Bronchial smooth muscle cell (primary cell): ENCODE measurements at places on chromosomes 4 and X. TPM values are rescaled to one million over a fixed set of nuclear protein-coding genes. Genes with fewer than 3 reads are reported as not detected.

GK2 gene
- not detected in 2 replicates for total RNA-seq

CITED1 gene
- not detected in 2 replicates for total RNA-seq

MGARP gene
- total RNA-seq = 4.0 and 10.1 TPM in 2 replicates

GLRB gene
- 1.7 and 3.2 TPM in 2 replicates for total RNA-seq

LRIT3 gene
- under 0.01 TPM in 2 replicates for total RNA-seq

DCAF8L1 gene
- total RNA-seq = not detected in 2 replicates

PRDM5 gene
- total RNA-seq = 14.5 and 15.4 TPM in 2 replicates

AADAT gene
- total RNA-seq = 2.0 and 2.1 TPM in 2 replicates

NIPAL1 gene
- total RNA-seq = not detected in 2 replicates

MBNL3 gene
- 1.4 and 1.9 TPM in 2 replicates for total RNA-seq

FOXR2 gene
- not detected in 2 replicates for total RNA-seq

UGT2B15 gene
- total RNA-seq = not detected in 2 replicates

PAGE2B gene
- total RNA-seq = not detected in 2 replicates

CXorf49 gene
- total RNA-seq = not detected in 2 replicates

HS6ST2 gene
- total RNA-seq = not detected in 2 replicates

RS1 gene
- total RNA-seq = not detected in 2 replicates

NOX1 gene
- total RNA-seq = 0.17 TPM in 1 of 2 replicates, not detected in the other

IL2 gene
- not detected in 2 replicates for total RNA-seq

DCAF8L2 gene
- not detected in 2 replicates for total RNA-seq

EPHA5 gene
- total RNA-seq = 0.52 and 0.79 TPM in 2 replicates

TCEAL5 gene
- not detected in 2 replicates for total RNA-seq

TXK gene
- total RNA-seq = 0.16 TPM in 1 of 2 replicates, not detected in the other

HERC5 gene
- 1.9 and 5.6 TPM in 2 replicates for total RNA-seq

NAP1L2 gene
- 2.5 and 3.5 TPM in 2 replicates for total RNA-seq

MSANTD1 gene
- total RNA-seq = 0.32 and 0.60 TPM in 2 replicates

FATE1 gene
- not detected in 2 replicates for total RNA-seq

FAM47E gene
- total RNA-seq = 0.32 and 1.4 TPM in 2 replicates

COL4A6 gene
- total RNA-seq = 0.09 and 1.1 TPM in 2 replicates
